ENCODE measurements at places on chromosomes 3 and 15. TPM values are rescaled to one million over a fixed set of nuclear protein-coding genes. Genes with fewer than 3 reads are reported as not detected.

Gene ATP13A4
- not detected for total RNA-seq

Gene PEX5L
- 7.0 TPM for total RNA-seq

Gene DAPK2
- total RNA-seq: 3.9 TPM

Gene FBXW12
- not detected for total RNA-seq

Gene CMSS1
- 34.4 TPM for total RNA-seq

Gene CLDN18
- total RNA-seq: not detected

Gene KNG1
- total RNA-seq: not detected

Gene A4GNT
- not detected for total RNA-seq

Gene CNTN4
- 1.1 TPM for total RNA-seq

Gene XPC
- total RNA-seq: 34.9 TPM

Gene MLF1
- 40.3 TPM for total RNA-seq

Gene GHSR
- not detected for total RNA-seq

Gene AADACL2
- not detected for total RNA-seq

Gene CHDH
- total RNA-seq: 31.4 TPM

Gene CHMP2B
- 45.1 TPM for total RNA-seq

Gene GOLGA6L4
- 3.8 TPM for total RNA-seq

Gene POC1A
- total RNA-seq: 26.7 TPM

Gene GALNT15
- total RNA-seq: not detected

Gene ST3GAL6
- total RNA-seq: 4.7 TPM

Gene RASGRP1
- 1.2 TPM for total RNA-seq

Gene GABRB3
- 119 TPM for total RNA-seq

Gene AGTR1
- not detected for total RNA-seq

Gene NEO1
- 45.8 TPM for total RNA-seq

Gene MORC1
- total RNA-seq: not detected

Gene LYZL4
- not detected for total RNA-seq

Gene XIRP1
- not detected for total RNA-seq

Gene ECE2
- 0.24 TPM for total RNA-seq

Gene HTR3E
- not detected for total RNA-seq

All from GM23338 (cell line).